Neural crest cell (in vitro differentiated cells): ENCODE measurements at places on chromosomes 12 and 14.

DNA sequence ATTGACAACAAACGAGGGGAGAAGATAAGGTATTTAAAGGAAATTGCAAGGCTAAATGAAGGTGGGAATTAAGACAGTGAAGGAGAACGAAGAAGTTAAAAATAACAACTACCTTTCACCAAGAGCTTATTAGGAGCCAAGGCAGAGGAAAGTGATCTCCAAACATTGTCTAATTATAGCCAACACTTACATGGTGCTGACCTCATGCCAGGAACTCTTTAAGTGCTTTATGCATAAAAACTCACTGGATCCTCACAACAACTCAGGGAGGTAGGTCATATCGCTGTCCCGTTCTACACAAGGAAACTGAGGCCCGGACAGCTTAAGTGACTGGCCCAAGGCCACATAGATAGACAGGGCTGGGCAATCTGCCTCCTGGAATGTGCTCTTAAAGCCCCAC lies 19.5 kb downstream of the TAMALIN start:
- DNase-seq, result no peak

- no peak for DNase-seq
Observed at GRCh38 chr14:106044949-106045596, 518.7 kb downstream of the TMEM121 start.

DNA sequence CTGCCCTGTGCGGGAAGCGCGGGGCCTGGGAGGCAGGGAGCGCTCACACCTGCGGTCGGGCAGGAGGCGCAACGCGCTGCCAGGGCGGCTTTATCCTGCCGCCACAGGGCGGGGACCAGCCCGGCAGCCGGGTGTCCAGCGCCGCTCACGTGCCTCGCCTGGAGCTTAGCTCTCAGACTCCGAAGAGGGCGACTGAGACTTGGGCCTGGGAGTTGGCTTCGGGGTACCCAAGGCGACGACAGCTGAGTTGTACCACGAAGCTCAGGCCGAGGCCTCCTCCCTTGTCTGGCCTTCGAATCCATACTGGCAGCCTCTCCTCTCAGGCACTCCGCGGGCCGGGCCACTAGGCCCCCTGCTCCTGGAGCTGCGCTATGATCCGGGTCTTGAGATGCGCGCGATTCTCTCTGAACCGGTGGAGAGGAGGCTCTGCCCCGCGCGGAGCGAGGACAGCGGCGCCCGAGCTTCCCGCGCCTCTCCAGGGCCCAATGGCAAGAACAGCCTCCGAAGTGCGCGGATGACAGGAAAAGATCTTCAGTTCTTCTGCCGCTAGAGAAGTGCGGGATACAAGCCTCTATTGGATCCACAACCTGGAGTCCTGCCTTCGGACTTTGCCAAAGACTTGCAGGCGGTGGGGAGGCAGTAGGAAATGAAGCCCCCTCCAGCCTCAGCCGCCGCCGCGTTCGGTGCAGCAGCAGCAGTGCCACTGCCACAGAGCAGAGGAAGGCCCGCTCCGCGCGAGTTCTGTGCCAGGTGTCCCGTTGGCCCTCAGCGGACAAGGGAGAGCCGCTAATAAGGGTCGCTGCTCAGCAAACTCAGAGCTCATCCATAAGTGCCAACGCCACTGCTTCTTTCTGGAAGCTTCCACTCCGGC lies 6.8 kb downstream of the SIX1 start:
- DNase-seq, result no peak

DNA sequence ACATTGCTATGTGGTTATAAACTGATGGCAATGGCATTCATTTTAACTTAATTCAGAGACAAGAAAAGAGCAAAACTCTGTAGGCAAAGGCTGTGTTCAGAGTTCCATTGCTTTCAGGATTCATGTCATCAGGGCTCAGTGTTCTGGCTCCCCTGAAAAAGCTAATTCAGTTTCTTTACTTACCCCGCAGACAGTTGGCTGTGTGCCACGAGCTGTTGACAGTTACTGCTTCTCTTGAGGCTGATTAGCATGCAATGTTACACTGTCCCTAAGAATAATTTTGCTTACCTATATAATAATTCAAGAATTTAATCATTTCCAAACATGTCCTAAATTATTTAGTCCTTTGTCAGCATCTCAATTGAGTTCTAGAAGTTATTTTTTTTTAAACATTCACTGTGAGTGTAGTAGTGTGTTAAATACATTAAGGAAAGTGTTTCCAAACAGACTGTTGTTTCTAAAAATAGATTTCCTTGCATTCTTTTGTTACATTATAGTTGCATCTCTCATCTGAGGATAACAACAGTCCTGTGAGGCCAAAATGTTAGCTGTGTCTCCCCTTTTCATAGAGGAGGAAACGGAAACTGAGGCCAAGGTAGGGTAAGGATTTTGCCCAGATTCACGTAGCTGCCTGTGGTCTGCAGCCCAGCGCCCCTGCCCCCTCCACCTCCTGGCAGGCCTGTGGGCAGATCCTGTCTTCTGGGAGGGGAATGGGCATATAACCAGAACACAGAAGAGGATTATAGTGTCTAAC lies 98.6 kb downstream of the PELI2 start:
- no peak for DNase-seq

- DNase-seq, result no peak
Observed at GRCh38 chr12:39327510-39327909, 115.4 kb downstream of the KIF21A start.

DNA sequence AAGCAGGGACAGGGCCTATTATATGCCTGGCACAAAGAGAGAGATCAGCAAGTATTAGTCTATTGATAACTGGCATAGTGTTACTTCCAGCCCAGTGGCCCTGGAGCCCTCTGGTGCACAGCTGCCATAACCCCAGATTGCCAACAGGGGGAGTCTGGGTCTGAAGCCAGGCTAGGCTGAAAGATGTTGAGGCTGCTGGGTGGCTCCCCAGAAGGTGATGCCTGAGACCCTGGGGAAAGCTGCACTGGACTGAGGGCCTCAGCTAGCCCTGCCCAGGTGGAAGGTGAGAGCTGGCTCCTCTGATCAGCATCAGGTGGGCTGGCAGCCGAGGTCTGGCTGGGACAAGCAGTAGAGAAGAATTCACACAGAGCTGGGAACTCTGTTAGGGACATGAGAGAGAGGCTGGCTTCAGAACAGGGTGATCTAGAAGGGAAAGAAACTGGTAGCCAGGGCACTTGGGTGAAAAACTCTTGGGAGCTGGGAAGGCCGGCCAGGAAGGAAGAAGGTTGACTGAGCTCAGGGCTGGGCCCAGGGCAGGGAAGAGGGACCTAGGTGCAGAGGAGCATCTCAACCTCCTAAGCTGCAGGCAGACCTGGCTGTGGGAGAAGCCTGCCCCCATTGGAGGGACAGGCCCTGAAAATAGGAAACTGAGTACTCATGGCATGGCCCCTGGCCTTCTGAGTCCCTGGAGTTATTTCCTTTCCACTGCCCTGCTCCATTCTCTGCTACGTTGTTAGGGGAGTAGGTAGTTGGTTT lies 3.9 kb downstream of the GZMH start:
- peak; percentile 9 for DNase-seq

DNA sequence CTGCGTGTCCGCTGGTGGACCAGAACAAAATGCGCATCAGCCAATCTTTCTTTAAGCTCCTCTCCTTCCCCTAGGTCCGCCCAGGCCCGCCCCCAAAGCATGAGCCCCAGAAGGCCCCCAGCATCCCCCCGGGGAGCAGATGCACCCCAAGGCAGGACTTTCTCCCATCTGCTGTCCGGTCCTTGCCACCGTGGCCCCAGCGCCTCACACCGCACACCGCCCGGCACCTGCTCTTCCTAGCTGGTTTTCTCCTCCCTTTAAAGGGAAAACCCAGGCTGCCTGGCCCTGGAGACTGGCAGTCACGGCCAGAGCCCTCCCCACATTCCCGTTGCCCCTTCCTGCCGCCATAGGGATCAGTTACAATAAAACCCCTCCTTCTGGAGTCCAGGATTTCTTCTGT lies 30.2 kb downstream of the RIMBP2 start:
- no peak for DNase-seq

DNA sequence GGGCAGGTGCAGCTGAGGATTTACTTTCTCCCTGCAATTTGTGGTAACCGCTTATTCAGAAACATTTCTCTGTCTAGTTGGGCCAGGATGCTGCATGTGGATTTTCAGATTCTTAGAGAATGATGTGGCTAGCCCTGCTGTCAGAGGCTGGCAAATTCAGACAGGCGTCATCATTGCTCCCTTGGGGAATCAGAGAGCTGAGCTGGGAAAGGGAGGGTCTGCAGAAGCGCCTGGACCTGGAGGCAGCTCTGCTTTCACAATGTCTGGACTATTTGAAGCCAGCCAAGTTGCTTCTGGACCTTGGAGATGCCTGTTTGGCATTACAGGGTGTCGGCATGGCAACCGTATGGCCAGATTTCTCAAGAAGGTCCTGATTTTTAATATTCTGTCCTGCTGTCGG lies 3.4 kb downstream of the GALNT16 start:
- no peak for DNase-seq
